ENCODE measurements at places on chromosomes 1 and 21.

DNA sequence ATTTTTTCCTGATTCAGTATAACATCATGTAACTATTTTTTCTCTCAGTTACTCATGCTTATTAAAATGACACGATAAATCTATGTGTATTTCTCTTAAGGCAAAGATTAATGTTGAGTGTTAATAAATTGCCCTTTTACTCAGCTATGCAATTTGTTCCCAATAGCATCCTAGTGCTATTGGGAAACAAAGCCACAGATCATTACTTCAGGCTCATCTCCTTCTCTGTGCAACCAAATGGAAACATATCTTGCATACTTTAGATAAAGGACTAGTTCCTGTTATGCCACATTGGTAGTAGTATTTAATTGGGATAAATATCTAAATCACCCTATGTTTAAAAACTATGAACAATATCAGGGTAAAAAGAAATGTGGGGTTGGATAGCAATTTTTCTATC, 106.2 kb downstream of the PLPPR4 start:
- DNase-seq: no peak

GRCh38 chr1:155226188-155226909, 17.9 kb downstream of the MTX1 start:
- DNase-seq: peak; percentile 91

DNA sequence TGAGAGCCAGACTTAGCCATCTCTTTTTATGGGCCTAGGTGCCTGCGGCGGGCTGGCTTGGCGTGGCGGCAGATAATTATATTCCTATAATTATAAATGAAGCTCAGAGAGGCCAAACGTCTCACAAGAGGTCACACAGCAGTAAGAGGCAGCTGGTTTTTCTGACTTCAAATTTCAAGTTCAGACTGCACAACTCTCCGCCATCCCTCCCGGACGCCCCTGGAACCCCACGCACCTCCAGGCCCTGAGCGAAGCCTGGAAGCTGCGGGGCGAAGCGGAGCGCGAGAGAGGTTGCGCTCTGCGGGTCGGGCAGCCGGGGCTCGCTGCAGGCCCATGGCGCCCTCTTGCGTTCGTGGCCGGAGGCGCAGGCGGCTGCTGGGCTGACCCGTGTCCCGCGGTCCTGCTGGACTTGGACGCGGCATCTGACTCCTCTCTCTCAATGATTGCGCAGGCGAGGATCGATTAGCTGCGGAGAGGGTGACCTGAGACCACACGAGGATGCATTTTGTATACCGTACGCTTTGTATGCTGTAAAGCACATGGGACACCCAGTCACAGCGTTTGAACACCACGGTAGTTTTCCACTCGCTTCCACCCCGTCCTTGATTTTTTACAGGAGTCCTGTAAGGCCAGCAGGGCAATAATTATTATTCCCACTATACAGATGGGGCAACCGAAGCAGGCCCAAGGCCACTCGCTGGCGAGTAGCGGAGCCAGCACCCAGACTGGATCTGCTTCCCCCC, 272.7 kb downstream of the FOXD2 start:
- DNase-seq: peak; percentile 89

GRCh38 chr1:42983253-42983652, 24.6 kb upstream of the SLC2A1 start:
- no peak for DNase-seq

GRCh38 chr1:2021550-2021949, 2.4 kb downstream of the GABRD start:
- DNase-seq: no peak

DNA sequence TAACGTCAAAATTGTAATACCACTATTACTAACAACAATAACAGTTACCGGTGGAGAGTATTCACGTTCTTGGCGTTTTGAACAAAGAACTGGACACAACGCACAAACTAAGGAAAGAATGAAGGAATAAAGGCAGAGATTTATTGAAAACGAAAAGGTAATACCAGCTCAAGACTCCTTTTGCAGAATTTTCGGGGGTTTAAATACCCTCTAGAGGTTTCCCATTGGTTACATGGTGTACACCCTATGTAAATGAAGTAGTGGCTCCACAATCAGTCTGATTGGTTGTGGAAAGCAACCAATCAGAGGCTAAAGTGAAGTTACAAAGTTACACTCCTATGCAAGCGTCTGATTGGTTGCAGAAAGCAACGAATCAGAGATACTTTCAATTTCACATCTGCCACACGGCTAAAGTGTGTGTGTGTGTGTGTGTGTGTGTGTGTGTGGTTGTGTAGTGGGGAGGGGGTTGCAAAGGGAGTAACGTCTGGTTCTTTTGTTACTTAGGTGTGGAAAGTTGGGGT, 1.1 kb upstream of the GTF2B start:
- no peak for DNase-seq

- DNase-seq: no peak
Measured at GRCh38 chr1:224069138-224069537, 44.8 kb upstream of the FBXO28 start.

GRCh38 chr1:33255347-33256220, 708 bp upstream of the ZNF362 start:
- peak; percentile 86 for DNase-seq

GRCh38 chr1:52588535-52588934, 13.6 kb upstream of the GPX7 start:
- DNase-seq: no peak

- no peak for DNase-seq
Measured at GRCh38 chr1:160774886-160775719, 20.9 kb upstream of the LY9 start.

GRCh38 chr1:172484252-172484651, 40.4 kb upstream of the PIGC start:
- DNase-seq: no peak

Measured in cardiac septum (tissue), 1 donor.